ENCODE measurements at places on chromosomes 3 and 15.

DNA sequence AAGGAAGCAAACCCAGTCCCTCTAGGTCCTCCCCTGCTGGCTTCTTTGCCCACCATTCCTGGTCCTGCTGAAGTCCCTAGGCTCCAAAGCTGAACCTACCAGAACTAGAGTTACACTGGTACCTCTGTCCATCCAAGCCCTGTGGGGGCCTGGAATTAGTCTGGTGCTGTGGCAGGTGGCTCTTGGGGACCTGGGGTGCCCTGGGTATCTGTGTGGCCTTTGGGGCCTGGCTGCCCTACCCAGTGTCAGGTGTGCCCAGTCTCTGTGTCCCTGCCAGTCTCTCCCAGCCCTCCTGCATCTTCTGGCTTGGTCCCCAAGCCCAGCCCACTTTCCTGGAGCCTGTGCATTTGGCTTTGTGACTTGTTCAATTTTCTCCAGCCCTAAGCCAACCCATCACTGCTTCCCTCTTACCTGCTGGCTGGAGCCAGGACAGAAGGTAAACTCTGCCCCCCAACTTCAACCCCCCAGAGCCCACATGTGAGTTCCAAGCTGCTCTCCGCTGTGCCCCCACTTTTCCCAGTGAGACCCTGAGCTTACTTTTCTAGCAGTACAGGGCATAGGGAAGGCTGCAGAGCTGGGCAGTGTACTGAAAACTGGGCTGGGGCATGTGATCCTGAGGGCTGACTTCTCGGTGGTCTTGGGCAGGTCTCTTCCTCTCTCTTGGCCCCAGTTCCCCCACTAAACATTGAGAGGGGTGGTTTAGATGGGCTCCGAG lies 28.3 kb upstream of the HHATL start:
- DNase-seq, result no peak

DNA sequence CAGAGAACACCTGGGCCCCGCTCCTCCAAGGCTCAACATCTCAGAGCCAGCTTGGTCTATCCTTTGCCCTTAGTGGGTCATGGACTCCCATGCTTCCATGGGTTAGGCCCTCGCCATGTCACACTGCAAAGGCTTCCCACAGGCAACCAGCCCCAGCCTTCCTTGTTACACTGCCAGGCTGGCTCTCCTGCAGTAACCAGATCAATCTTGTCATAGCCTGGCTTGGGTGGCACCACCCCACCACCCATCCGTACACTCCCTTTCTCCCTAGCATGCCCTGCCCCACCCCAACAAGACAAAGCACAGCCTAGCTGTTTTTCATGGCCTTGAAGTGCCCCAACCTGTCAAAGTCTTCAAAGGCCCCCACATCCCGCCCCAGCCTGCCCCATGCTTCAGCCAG lies 30.5 kb downstream of the CA12 start:
- DNase-seq, result no peak

- no peak for DNase-seq
These were observed 6.2 kb downstream of the PRTG start for GRCh38 chr15:55736756-55737155.

- DNase-seq, result no peak
These were observed 220.0 kb upstream of the UMPS start for GRCh38 chr3:124510290-124510689.

DNA sequence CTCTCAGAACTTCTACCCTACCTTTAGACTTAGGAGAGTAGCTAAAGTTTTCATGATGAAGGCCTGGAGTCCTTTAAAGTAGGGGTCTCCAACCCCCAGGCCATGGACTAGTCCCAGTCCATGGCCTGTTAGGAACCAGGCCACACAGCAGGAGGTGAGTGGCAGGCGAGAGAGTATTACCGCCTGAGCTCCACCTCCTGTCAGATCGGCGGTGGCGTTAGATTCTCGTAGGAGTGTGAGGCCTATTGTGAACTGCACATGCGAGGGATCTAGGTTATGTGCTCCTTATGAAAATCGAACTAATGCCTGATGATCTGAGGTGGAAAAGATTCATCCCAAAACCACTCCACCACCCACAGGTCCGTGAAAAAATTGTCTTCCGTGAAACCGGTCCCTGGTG lies 18.3 kb upstream of the CACNA2D3 start:
- no peak for DNase-seq

GRCh38 chr15:77535845-77536244 lies 96.9 kb downstream of the LINGO1 start:
- no peak for DNase-seq

DNA sequence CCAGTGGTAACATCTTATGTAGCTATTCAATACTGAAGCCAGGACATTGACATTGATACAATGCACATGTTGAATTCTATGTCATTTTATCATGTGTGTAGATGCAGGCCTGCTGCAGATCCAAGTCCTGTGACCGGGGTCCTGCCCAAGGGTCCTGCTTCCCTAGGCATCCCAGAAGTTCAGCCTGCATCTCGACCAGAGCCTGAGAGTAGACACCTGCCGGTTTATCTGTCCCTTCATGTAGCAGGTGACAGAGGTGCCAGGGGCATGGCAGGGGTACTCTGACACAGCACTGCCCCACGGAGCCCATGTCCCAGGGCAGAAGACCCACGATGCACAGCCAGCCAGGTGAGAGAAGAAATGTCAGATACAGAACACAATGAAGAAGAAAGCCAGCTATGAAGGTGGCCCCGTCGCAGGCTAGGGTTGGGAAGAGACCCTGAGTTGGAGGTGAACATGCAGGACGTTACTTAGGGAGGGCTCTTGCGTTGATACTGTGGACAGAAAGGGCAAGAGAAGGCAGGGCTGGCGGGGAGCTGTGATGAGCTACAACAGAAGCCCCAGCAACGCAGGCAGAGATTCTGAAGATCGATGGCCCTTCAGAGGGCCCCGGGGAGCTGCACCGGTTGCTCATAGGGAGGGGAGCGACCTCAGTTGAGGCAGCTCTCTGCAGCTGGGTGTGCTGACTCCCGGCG lies 51.0 kb downstream of the TPRA1 start:
- DNase-seq, result no peak

DNA sequence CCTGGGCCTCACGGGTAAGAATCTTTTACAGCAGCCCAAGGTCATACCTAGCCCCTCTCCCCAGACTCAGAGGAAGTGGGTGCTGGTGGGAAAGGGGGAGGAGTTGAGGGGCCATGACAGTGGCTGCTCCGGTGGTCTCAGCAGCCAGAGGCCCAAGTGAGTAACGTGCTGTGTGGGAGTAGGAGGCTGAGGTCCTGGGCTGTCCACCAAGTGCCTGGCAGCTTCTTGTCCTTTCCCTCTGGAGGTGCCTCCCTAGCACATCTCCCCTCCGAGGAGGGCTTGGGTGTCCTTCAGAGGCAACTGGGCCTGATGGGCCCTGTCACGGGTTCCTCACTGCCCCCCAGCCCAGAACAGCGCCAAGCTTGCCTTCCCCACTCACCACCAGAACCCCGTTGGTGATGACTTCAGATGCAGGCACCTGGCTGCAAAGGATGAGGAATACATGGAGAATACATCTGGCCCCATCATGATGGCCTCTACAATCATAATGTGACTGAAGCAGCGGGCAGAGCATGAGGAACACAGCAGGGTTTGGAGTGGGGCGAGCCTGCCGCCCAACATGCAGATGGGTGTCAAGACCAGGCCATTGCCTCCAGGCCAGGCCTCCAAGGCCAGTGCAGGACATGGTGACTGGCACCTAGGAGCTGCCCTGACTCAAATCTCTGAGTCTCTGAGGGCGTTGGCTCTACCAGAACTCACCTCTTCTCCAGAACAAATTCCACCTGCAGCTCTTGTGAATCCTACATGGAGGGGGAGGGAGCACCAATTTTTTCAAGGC lies 3.3 kb downstream of the PLA2G4F start:
- DNase-seq, result no peak

- no peak for DNase-seq
These were observed 90.5 kb upstream of the CTDSPL start for GRCh38 chr3:37770938-37771918.

DNA sequence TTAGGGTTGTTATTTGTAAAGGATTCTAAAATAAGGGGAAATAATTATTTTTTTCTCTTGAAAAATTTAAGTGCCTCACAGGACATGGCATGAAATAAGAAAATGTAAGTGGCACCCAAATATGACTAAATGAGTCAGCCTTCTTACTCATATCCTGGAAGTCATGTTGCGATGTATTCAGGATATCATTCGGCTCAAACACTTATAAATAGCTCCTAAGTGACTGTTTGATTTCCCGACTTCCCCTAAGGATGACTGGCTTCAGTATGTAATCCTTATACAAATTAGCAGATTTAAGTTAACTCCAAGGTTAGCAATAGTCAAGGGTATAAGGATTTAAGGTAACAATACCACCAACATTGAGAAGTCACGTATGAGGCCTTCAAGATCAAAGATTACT lies 57.3 kb upstream of the OSTN start:
- no peak for DNase-seq

GRCh38 chr15:40439960-40440742 lies 602 bp upstream of the BAHD1 start:
- no peak for DNase-seq

DNA sequence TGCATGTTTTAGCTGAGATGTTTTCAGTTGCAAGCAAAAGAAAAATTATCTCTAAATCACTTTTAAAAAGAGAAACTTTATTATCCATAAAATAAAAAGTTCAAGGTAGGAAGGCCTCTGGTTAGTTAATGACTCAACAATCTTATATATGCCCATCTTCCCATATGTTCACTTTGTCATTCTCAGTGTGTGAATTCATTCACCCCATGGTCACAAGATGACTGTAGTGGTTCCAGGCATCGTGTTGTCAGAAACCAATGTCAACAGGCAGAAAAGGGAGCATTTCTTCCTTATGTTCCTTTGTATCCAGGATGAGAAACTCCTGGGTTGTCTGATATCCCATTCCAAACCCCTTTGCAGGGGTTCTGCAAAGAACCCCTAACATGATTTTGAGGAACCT lies 119.9 kb upstream of the RAP2B start:
- no peak for DNase-seq

DNA sequence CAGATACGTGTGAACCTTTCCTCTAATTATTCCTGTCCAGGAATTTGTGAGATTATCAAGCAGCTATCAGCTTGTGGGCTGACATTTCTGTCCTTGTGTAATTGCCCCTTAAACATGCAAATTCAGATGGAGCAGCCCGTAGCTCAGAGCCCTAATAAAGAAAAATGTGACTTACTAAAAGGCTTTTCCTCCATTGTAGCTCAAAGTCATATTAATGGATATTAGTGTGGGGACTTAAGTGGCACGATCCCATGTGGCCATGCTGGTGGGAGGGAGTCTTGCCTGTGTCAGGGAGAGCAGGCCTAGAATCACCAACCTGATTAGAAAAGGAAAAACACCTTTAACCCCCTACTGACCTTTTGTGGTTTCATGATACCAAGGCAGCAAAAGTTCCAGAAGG lies 399.2 kb downstream of the LRTM1 start:
- no peak for DNase-seq

DNA sequence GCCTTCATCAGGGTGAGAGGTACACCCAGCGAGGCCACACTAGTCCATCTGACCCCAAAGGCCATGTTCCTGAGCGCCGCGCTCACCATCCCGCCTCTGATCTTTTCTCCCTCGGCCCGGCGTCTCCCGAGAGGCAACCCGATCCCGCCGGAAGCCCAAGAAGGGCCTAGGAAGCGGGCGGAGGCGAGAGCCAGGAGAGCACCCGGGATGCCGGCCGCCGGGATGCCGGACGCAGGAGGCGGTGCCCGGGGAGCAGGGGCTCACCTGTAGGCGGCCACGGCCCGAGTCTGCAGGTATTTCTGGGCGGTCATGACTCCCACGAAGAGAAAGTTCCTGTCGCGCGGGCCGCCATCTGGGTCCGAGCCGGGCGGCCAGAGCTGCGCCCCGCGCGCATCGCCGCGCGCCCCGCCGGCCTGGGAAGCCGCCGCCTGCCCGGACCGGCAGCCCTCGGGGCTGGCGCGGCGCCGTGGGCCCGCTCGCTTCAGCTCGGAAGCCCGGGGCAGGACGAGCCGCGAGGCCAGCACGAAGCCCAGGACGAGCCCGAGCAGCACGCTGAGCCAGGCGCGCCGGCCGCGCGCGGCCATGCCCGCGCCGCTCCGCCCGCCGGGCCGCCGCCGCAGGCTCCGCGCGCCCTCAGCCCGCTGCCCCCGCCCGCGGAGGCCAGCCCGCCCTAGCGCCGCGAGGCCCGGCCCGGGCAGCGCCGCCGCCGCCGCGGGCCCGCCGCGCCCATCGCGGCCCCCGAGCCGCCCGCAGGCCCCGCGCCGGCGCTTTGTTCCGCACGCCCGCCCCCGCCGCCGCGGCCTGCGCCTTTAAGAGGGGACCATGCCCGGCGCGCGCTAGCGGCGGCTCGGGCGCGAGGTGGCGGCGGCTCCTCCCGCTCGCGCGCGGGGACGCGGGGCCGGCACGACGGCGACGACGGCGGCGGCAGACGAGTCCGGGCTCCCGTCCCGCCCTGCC lies 697 bp downstream of the CHSY1 start:
- no peak for DNase-seq

DNA sequence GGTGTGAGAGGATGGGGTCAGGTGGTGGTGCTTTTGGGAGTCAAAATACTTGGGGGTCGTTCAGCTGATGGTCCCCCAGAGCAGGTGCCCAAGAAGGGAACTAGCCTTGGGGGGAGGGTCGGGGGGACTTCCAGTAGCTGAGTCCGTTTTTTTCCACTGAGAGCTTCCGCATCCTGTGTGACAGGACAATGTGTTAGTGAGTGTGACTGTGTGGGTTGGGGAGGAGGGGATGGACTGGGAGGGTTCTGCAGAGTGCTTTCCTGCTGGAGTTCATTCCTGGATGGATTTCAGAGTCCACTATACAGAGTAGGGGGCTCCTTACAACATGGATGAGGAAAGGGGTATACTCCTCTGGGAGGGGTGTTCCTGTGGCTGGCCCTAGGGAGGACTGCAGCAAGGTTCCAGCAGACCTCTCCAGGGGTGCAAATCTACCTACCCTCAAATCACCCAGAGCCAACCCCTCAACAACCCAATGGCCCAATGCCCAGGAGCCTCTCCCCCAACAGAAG lies 601 bp upstream of the HYAL2 start:
- DNase-seq, result no peak

DNA sequence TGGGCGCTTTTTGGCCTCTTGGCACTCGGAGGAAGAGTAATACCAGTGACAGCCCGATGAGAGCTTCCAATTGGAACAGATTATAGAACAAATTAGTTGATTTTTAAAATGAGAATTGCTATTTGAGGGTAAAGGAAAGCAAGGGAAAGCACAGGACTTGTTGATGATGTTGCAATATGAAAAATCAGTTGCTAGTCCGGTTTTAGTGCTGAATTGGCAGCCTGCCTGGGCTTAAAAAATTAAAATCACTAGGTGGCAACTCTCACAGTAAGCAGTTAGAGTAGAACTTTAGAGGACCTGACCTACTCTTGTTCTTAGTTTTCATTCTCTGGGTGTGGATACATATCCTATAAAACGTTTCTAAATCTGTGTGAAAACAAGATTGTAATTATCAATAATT lies 2.1 kb upstream of the SCAANT1 start:
- DNase-seq, result no peak

DNA sequence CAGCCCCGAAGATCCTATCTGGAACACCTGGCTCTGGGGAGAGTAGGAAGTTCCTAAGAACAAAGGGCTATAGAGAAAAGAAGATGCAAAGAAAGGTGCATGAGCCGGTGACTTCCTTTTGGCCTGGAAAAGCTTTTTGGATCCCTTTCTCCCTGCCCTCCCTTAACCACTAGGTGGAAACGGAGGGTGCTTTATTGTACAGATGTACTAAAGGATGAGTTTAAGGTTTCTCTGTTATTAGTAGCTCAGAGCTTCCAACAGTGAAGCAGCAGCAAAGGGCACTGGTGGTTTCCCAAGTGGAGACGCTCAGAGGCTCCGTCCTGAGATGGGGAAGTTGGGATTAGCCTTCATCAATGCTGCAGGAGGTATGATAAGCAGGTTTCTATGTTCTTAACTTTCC lies 5.9 kb upstream of the ADGRG7 start:
- no peak for DNase-seq

GRCh38 chr3:2154621-2155020 lies 56.0 kb downstream of the CNTN4 start:
- no peak for DNase-seq

Data from stimulated activated CD4-positive, alpha-beta T cell treated with anti-CD3 and anti-CD28 coated beads, Interleukin-1b, Interleukin-23, amount 100 ng/mL, for 4 hours (primary cell).